ENCODE measurements at places on chromosomes 12 and 14.

GRCh38 chr14:72291908-72292688 is 359.9 kb downstream of the RGS6 start:
- DNase-seq: no peak

GRCh38 chr12:105205322-105206048 is 30.5 kb downstream of the APPL2 start:
- DNase-seq: no peak

GRCh38 chr12:44253338-44253856 is 417.5 kb downstream of the TMEM117 start:
- no peak for DNase-seq

DNA sequence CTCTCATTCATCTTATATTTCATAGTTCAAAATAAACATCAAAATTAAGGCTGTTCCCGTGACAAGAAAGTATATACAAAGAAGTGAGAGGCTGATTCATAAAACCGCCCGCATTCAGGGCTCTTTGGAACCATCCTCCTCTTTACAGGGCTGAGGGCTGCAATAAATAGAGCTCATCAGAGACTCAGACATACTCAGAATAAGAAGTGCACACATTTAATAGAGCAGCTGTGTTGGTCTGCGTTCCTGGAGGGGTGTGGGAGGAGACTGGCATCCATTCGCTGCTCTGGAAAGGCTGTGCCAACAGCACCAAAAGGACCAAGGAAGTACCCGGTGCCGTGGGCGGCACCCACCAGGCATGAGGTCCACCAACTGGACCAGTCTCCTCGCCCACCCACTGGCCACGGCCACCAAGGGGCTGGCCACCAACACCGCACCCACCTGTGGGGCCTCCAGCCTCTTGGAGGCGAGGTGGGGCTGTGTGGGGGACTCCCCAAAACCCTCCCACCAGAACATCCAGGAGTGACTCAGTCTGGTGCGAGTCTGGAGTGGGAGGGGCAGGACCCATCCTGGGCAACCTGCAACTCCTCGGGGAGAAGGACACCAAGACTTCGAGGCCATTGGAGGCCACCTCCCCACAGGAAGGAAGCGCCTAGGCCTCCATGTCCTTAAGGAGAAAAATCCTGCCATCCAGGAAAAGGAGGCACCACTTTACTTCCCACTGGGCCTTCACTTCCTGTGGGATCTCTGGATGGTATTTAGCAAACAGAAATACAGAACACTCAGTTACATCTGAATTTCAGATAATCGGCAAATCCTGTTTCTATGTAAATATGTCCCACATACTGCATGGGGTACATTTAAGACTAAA is 32.7 kb downstream of the VCPKMT start:
- DNase-seq: no peak

- no peak for DNase-seq
These were observed 173.3 kb downstream of the FOXN3 start for GRCh38 chr14:89243741-89244140.

- DNase-seq: no peak
These were observed 55.9 kb upstream of the DIO3 start for GRCh38 chr14:101505236-101505970.

DNA sequence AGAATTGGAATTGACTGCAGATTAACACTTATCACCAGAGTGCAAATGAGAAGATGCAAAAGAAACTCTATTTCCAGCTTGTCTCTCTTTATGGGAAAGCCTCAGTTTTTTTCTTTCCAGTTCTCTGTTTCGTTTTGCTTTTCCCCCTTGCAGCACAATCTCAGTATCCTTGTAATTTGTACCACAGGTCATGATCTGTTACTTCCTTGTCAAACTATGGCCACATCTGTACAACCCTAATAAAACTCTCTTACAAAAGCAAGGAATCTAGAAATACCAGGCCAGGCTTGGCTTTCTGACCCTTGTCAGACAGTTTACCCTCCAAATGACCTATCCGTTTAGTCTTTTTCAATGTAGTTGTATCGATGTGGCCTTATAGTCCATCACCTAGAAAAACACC is 33.9 kb downstream of the MYBPC1 start:
- no peak for DNase-seq

DNA sequence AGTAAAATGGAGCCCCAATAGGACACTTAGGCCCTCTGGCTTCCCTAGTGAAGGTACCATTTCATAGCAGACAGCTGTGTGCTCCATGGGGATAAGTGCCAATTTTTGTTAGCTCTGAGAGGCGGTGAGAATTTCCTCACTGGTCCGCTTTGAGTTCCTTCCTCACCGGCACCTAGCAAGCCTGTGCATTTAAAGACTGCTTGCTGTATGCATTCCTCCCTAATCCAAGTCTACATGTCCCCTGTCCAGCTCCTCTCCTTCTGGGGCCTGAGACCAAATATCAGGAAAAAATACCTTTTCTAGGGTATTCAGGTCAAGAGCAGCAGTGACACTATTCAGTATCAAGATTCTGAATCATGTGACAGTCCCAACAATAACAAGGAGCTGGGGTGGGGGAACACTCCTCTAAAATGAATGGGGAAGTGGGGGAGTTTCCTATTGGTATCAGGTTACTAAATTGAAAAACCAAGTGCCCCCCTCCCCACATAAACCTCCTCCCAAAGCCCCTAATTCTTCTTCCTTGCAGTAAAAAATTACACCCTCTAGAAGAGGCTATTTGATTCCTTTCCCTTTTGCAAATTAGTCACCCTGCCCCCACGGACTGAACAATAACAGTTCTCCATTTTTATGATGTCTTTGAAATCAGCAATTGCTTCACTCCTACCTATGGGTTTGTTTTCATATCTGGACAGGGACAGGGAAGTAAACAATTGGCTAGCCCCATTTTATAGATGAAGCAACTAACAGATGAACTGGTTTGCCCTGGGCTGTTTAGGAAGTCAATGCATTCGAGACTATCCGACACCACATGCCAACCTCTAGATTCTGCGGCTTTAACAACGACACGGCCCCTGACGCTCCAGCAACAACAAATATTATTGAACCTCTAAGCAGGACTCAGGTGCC is 28.9 kb downstream of the BCL11B start:
- DNase-seq: no peak

- DNase-seq: no peak
These were observed 69.1 kb downstream of the VCPKMT start for GRCh38 chr14:50047274-50047676.

GRCh38 chr12:120979862-120980696 is 1.7 kb downstream of the HNF1A start:
- no peak for DNase-seq

Measured in activated CD8-positive, alpha-beta memory T cell treated with anti-CD3 and anti-CD28 coated beads for 1 hour (primary cell).